ENCODE measurements at places on chromosomes 2 and 18.

GRCh38 chr2:691821-692761 lies 14.9 kb upstream of the TMEM18 start:
- no peak for DNase-seq

GRCh38 chr2:164850235-164850634 lies 8.6 kb upstream of the COBLL1 start:
- DNase-seq: no peak

DNA sequence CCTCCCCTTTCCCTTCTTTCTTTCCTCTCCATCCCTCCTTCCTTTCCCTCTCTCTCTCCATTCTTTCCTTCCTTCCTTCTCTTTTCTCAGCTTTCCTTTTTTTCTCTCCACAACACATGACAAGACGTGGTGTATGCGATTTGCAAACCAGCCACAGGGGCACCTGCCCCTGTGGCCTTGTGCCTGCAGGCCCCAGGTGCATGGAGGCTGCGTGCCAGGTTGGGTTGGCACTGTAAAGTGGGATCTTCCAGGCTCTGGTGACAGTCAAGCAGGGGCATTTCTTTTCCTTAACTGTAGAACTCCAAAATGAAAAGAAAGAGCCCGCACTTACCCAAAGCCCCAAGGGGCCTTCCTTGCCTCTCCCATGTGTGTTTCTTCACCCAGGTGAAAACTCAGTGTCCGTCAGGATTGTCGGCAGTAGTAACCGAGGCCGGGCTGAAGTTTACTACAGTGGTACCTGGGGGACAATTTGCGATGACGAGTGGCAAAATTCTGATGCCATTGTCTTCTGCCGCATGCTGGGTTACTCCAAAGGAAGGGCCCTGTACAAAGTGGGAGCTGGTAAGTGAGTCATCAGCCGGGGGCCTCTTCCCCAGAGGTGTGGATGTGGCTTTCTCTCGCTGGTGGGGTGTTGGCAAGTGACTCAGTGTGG lies 50.9 kb downstream of the MARCO start:
- no peak for DNase-seq

GRCh38 chr2:166106431-166107015 lies 21.3 kb downstream of the SCN1A start:
- peak; percentile 82 for DNase-seq

- no peak for DNase-seq
Observed at GRCh38 chr2:32756074-32756727, 128.4 kb downstream of the TTC27 start.

DNA sequence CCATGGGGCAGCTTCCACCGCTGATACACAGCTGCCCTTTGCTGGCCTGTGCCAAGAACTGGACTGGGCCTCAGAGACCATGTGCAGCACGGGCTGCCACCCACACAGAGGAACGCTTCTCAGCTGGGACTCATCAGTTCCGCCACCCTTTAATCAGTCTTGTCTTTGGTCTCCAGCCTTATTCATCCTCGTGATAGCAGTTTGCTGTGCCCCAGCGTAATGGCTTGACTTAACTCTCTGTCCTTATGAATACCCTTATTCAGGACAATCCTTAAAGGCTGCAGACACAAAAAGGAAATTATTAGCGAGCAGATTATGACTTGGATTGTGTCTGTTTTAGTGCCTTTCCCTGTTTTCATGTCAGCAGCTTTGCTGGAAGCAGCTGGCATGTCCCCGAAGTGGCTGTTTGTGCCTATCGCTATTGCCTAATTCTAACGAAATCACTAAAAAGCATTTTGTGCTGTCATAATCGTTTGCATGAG lies 108.9 kb upstream of the DAPL1 start:
- no peak for DNase-seq

DNA sequence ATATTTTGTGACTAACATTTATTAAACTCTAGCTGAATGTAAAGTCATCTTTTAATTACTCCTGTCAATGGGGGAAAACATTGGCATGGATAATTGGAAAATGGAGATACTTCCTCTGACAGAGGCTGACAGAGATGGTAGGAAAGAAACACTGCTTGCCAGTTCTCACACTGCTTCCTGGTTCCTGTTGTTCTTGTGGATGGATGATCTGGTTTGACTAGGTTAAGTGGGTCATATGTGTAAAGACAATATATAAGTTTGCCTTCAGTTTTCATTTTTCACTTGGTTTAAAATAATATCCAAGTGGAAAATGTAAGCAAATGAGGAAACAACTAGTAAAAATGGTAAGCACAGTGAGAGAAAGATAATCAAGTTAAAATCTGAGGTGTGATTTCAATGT lies 188.8 kb upstream of the CWC22 start:
- DNase-seq: no peak

- no peak for DNase-seq
Observed at GRCh38 chr2:121746071-121746578, 9.3 kb upstream of the TSN start.

DNA sequence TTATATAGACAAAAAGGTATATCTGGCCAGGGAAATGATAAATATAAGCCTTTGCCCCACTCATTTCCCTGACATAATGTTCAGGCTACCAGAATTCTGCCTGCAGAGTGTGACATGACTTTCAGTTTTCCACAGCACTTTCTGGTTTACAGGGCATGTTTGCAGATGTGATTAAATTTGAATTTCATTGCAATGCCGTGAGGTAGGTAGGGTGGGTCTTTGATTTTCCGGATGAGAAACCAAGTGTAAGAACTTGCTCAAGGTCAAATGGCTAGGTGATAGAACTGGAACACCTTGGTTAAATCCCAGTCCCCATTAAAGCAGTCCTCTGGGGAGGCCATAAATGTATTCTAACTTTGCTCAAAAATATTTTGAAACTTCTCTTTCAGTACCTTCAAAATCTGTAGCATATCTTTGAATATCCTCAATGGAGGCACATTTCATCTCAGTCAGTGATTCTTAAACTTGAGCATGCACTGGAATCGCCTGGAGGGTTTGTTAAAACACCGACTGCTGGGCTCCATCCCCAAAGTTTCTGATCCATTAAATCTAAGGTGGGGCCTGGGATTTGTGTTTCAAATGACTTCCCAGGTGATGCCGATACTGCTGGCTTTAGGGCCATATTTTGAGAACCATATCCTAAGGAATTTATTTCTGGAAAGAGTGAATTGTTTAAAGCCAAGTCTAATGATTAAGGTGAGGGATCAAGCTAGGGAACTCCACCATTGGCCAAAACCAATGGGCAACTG lies 35.0 kb downstream of the MRPL33 start:
- no peak for DNase-seq

DNA sequence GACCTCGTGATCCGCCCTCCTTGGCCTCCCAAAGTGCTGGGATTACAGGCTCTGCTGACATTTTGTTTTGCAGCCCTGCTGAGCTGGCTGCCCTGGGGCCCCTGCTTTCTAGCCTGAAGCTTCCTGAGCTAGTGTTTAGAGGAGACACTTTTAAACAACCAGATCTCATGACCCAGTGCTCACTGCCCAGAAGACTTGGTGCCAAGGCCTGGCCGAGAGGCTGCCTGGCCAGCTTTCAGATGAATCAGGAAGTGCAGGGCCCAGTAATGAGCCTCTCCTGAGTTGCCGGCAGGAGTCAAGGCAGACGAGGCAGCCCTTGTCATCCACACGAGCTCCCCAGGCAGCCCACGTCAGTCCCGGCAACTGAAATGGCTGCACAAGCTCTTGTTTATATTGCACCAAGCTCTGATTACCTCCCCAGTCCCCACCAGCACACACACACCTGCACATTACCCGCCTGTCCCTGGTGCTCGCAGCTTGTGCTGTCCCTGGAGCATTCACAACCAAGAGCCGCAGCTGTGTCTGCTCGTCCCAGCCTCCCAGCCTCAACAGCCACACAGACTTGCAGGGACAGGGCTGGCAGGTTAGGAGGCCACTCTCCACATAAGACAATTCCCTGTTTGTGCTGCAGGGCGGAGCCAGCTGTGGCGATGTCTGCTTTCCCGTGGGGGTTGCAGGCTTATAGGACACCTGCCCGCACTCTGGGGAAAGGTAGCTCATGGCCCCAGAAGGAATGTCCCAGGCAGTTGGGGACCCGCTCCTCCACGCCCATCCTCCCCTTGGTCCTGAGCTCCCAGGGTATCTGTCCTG lies 331.2 kb upstream of the MYT1L start:
- DNase-seq: peak; percentile 76

DNA sequence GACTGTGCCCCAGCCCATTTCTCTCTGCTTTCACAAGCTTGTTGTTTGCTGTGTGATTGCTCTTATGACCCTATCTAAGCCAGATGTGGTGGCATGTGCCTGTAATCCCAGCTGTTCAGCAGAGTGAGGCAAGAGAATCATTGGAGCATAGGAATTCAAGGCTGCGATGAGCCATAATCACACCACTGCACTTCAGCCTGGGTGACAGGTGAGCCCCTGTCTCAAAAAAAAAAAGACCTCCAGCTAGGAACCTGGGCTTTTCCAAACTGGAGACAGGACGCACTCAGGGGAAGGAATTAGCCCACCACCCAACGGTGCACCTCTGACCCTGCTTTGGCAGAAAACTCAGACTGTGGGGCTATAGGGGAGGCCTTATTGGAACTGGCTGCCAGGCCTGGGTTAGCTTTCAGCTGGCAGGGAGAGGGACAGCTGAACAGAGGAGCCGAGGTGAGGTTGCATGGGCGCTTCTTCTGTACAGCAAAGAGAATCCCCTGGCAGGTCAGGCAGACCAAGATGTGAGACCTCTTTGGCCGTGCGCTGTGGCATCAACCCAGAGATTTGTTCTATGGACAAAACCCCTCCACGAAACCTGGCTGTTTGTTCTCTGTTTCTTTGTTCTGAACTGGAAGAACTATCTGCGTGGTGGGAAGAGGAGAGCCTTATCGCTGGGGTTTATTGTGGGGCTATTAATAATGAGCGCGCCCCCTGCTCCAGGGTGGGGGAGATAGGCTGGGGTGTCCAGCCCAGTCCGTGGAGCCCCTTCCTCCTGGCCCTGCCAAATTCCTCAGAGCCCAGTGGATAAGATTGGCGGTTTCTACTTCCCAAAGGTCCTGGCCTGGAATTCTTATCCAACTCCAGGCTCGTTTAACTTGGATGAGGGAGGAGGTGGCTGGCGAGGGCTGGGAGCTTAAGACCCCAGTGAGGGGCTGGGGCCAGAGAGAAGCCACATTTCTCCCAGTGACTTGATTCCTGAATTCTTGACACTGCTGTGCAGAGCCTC lies 38.8 kb upstream of the SMAD7 start:
- DNase-seq: no peak

DNA sequence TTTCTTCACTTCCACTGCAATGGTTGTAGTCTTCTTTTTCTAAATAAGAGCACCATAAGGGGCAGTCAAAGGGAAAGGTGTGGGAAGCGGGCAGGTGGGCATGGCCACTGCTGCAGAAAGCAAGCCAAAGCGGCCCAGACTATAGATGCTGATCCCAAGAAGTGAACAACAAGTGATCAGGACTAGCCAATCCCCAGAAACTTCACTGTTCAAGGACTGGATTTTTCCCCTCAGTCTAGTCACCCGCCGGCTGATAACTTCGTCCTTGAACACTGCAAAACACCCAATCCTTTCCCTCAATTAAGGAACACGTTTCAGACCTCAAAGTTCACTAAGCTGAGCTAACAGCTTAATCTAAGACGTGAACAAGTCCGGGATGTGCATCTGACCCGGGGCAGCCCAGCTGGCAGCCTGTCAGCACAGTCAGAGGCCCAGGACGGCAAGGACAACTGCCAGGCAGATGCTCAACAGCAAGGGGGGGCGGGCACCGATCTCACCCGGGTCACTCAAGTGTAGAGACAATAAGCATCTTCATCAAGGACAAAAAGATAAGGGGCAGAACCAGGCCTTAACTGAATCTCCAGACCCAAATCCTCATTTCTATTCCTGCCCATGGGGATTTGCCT lies 59.8 kb downstream of the HDLBP start:
- no peak for DNase-seq

- DNase-seq: no peak
Observed at GRCh38 chr18:26493021-26493420, 55.3 kb downstream of the KCTD1 start.

GRCh38 chr18:49751427-49752094 lies 61.8 kb downstream of the ACAA2 start:
- DNase-seq: peak; percentile 56

DNA sequence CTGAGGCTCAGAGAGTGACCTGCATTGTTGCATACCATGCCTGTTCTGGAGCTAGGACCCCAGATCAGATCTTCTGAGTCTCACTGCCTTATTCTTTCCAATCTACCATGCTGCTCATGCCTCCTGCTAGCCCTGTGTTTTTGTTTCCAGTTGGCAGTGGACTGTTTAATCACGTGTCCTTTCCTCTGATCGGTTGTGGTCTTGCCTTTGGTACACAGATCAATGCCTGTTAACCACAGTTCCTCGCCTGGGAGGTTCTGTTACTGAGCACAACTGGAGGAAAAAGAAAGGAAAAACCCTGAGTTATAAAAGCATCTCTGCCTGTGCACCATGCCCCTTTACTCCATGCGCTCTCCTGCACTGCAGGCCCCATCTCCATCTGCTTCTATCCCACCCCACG lies 329.1 kb downstream of the SETBP1 start:
- DNase-seq: no peak

DNA sequence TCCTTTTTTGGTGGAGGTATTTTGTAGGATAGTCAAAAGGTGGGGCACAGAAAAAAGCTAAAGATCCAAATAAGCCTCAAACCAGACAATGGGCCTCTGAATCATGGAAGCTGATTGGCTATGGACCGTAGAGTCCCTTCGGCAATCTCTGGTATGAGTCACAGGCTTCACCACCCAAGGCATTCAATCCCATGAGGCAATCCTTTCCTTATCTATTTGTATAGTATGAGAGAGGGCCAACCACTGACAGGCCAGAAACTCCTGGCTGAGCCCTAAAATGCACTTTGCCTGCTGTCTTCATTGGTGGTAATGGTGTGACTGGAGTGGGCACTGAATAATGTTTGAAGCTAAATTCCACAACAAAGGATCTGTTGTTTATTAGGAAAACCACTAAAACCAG lies 38.7 kb upstream of the MEX3C start:
- DNase-seq: no peak

- DNase-seq: peak; percentile 84
Observed at GRCh38 chr2:240983361-240983995, 14.9 kb upstream of the SNED1 start.

GRCh38 chr18:43248610-43249249 lies 28.6 kb downstream of the SYT4 start:
- DNase-seq: no peak

DNA sequence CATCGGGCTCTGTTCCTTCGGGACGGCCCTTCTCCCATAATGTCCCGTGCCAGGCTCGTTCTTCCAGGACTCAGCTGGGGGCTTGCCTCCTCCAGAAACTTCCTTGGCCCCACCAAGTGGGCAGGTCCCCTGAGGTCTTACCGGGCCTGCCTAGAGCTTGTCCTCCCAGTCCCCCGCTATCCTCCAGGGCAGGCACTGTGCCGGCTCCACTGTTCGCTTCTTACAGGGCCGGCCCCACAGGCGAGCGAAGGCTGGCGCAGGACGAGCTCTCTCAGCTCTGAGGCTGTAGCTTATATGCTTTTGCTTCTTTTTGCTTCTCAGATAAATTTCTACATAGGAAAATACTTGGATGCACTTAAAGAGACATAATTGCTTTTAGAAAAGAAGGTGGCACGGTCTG lies 229.4 kb downstream of the TWIST2 start:
- no peak for DNase-seq

Data from NCI-H69 (cell line).